ENCODE measurements at places on chromosomes 1 and 21. TPM values are rescaled to one million over a fixed set of nuclear protein-coding genes. Genes with fewer than 3 reads are reported as not detected.

DNA sequence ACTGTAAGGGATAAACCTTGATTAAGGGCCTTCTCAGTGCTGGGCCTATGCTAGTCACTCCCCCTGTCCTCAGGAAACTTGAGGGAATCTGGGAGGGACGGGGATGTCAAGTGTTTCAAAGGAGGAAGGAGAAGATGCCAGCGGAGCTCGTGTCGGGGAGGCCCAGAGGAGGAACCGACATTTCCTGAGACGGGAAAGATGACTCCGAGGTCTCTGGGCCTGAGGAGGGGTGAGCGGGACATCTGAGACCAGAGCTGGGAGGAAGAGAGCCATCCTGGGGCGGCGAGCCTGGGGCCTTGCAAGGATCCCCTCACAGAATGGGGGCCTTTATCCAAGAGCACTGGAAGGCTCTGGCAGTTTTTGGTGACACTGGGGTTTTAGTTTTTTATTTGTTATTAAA is 10.4 kb downstream of the SLC66A1 start:
- no peak for DNase-seq

DNA sequence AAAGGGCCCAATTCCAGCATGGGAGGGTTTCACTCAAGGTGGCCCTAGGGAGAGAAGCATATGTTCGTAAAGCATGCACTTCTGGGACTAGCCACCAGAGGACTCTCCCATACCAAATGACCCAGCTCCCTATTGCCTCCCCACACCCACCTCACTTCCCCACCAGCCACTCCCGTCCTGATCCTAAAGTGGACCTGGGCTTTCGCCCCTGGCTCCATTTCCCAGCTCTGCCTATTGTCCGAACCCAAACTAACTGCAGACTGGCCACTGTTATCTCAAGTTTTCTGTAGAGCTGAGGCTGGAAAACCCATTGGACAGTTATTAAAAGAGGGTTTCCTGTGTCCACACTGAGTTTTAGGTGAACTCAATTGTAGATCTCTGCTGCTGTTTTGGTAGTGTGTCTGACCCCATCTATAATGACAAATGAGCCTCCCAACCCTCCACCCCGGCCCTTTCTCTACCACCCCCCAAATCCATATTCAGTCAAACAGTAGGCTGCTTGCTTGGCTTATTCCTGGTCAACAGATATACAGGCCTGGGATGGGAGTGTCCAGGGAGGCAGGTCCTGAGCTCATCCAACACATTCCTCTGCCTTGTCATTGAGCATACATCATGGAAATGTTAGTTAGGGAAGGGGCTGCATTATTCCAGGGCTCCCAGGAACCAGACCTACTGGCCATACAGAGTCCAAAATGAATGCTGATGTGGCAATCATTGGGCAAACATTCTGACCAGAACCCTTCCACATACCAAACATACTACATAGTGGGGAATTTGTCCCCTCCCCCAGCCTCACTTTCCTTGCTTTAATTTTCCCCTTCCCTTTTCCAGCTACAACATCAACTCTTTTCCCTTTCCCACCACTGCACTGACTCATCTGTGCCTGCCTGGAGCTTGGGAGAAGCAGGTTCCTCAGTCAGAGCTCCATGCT is 59.2 kb downstream of the ABCA4 start:
- peak; percentile 60 for DNase-seq

Gene DMBX1
- not detected for polyA plus RNA-seq

Gene ALDH9A1
- polyA plus RNA-seq: 90.9 TPM

Gene SPATA21
- polyA plus RNA-seq: not detected

Gene TNNI3K
- polyA plus RNA-seq: not detected
